SHP77 (cell line): ENCODE measurements at places on chromosomes 7 and 10.

DNA sequence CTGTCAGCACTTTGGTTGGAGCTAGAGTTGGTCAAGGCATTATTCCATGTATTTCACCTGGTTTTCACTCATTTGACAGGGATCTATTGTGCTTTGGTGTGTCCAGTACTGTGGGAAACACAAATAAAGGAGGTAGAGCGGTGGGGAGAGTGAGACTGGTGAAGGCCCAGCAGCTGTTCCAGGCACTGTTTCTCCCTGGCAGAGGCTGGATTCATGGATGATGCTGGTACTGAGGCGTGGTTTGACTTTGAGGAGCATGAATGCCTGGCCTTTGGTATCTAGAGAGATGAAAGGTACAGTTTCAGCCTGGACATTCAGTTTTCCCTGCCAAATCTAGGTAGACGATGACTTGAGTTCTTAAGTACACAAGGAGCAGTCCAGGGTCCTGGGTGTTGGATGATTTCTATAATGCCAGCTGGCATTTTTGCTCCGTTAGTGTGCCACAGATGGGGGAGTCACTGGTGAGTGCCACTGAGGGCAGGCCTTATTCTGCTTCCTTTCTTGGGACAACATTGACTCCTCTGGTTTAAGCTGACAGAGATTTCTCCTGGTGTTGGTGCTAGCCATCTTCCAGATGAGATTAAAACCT is 162.2 kb upstream of the BMPER start:
- DNase-seq, result no peak

GRCh38 chr7:148609045-148609725 is 18.6 kb downstream of the C7orf33 start:
- no peak for DNase-seq

DNA sequence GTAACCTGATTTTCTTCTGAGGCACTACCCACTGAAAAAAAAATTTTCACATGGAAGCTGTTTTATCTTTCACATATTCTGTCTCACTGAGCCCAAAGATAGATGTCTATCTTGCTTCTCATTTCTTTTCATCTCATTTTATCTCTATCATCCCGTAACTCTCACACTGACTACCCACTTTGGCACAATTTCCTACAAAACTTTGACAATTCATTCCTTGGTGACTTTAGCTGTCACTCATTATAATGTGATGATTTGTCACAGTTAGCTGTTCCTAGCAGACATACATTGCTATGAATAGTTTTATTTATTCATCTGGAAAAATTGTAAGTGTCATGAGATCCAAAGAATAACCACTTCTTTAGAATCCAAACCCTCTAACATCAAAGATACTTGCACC is 589.9 kb upstream of the TEX47 start:
- DNase-seq, result no peak

DNA sequence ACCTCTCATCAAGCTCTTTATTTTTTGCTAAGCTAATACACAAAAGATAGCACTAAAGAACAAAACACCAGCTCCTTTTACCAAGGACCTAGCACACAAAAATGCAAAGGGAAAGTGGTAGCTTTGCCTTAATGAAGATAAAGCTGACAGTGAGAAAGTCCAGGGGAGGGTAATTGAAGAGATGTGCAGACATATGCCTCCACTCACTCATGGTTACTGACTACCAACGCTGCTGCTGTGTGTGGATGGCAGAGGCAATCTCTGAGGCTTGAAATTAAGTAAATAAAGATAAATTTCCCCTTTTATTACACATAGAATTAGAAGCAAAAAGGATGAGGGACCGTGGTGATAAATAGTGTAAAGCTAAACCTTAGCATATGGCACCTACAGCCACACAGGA is 87.0 kb downstream of the HGF start:
- no peak for DNase-seq

- DNase-seq, result no peak
Measured at GRCh38 chr7:103134836-103135554, 13.9 kb downstream of the NAPEPLD start.

GRCh38 chr7:135710417-135711138 is 17.4 kb downstream of the SLC13A4 start:
- DNase-seq, result no peak

GRCh38 chr10:26588611-26589010 is 108.9 kb upstream of the PDSS1 start:
- DNase-seq, result no peak

DNA sequence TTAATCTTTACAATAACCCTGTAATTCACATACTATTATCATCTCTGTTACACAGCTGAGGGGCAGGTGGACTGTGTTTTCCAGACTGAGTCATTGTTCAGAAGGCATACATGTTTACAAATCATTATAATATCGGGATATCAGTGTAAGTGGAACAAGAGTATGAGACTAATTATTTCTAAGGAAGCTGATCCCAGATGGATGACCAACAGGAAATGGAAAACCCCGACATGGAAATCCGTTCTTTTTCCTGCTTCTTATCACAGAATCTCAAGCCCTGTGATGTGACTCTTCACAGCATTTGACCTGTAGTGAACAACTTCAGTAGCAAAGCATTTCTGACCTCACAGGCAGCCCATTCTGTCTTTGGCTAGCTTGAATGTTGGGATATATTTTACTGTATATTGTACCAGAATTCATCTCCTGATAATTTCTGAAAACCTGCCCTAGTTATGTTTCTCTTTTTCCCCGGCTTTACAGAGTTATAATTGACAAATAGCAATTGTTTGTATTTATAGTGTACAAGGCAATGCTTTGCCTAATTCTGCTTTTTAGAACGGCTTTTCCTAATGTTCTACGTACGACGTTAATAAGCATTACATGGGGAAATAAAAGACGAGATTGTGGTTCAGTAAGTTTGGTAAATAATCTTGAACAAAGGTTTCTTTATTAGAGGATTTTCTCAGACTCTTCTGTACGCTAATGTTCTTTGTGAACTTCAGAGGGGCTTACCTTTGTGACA is 78.6 kb upstream of the SYPL1 start:
- DNase-seq, result no peak

- DNase-seq, result no peak
Measured at GRCh38 chr7:112331492-112331891, 118.8 kb upstream of the IFRD1 start.

DNA sequence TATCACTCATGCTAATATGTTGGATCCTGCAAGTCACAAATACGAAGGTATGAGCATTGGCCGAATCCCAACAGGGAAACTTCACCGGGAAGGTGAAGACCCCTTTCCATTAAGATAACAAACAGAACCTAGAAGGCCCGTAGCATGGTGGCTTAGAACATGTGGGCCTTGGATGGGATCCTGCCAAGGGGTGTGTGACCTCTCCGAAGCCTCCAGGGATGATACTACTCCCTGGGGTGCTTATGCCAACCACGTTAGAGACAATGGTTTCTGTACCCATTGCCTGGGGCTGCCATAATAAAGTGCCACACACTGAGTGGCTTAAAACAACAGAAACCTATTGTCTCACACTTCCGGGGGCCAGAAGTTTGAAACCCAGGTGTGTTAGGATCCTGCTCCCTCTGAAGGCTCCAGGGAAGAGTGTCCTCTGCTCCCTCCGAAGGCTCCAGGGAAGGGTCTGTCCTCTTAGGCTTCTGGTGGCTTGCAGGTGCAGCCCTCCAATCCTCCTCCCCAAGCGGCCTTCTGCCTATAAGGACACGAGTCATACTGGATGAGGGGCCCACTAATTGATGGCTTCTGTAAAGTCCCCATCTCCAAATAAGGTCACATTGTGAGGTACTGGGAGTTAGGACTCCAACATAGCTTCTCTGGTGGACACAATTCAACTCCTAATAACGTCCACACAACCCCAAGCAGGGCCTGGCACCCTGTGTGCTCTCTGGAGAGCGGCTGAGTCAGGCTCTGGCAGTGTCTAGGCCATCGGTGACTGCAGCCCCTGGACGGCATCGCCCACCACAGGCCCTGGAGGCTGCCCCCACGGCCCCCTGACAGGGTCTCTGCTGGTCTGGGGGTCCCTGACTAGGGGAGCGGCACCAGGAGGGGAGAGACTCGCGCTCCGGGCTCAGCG is 992 bp upstream of the MGMT start:
- DNase-seq, result no peak

DNA sequence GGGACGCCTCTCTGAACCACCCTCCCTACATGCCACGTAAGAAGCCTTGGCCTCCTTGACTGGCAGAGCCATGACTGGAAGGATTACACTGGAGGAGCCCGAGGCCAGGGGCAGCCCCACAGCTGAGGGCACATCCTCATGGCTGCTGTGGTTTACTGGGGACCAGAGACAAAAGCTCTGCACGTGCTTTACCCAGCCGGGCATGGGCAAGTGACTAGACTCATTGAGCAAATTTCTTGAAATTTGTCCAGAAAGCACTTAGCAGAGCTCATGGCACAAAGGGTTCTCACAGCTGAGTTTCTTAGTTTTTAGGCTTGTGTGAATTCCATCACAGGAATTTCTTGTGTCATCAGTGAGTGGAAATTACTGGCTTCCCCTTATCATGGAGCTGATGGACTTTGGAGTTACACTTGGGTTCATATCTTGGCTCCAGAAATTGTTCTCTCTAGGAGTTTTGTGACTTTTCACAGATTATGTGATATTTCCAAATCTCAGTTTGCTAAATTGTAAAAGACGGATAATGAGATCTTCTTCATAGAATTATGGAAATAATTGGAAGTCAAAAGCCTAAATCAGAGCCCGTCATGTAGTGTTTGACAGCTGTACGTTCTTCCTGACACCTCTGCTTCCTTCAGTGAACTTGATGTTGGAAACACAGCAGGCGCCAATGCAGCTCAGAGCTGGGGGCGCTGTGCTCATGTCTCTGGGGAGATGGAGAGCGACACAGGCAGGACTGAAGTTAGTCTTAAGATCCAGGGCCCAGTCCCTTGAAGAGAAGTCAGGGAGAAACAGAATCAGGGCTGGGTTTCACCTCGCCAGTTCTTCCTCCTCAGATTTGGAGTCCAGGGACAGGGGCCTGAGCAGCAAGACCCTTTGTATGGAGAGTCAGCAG is 47.7 kb upstream of the MGAM2 start:
- no peak for DNase-seq

- DNase-seq, result no peak
Measured at GRCh38 chr7:148871551-148871950, 12.5 kb downstream of the EZH2 start.

GRCh38 chr10:93916257-93917063 is 22.7 kb downstream of the SLC35G1 start:
- peak; percentile 13 for DNase-seq

DNA sequence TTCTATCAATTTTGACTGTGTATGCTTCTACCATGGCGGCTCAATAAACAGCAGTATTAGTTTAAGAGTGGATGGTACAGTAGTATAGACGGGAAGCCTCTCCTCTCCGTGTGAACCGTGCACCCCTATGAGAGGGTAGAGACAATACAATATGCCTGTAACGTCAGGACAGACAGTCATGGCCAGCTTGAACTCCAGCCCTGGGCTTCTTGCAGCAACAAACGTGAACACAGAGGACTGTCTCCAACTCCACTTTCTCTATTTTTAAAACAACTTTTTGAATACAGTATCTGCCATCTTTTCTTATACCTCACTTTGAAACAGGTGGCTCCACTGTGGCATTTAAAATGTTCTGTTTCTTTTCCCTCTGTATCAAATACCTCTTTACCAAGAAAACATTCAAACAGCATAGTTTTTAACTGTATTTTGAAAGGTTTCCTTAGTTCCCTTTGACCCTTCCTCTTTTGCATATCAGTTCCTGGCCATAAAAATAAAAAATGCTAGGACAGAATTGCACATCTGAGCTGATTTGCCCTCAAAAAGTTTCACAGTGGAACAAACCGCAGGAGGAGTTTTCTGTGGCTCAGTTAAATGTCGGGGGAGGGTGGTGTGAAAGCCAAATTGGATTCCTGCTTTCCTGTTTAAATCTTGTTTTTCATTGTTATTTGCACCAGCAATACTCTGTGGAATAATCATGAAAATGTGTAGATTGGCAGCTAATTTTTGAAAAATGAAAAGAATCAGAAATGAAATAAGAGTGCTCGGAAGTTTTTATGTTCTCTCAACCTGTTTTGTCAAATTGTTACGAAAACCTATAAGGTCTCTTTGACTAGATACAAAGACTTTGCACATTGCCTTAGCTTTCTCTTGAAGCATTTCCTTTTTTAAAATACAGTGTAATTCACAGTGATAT is 8.0 kb downstream of the IKZF1 start:
- DNase-seq, result no peak

DNA sequence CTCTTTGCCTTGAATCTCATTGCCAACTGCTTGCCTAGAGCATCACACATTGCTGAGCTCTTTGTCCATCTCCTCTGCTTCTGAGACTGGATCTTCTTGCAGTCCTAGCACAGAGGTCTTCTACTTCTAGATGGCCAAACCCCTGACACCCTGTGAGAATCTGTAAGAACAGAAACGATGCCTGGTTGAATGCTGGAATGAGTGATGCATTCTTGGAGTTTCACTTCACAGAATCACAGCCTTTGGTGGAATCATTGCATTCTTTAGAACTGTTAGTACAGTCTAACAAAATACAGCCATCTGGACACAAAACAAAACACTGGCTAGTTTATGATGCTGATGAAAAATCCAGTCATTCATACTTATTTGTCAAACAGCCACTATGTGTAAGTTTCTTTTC is 141.7 kb upstream of the ITGB1 start:
- no peak for DNase-seq

DNA sequence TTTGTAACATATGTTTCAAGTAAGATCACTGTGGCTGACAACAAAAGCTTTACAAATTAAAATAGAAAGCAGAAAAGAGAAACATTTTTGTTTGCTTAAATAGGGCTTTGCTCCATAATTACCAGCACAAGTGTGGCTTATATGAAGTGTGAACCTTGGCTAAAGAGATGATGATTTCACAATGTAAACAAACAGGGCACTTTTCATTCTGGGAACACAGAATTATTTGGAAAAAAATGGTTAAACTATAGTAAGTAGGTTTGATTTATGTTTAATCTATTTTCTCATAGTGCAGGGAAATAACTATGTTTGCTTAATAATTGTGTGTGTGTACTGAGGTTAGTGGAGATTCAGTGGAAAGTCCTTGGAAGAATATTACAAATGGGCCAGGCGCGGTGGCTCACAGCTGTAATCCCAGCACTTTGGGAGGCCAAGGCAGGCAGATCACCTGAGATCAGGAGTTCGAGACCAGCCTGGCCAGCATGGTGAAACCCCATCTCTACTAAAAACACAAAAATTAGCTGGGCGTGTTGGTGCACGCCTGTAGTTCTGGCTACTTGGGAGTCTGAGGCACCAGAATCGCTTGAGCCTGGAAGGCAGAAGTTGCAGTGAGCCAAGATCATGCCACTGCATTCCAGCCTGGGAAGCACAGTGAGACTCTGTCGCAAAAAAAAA is 19.1 kb upstream of the OTUD1 start:
- DNase-seq, result no peak

- no peak for DNase-seq
Measured at GRCh38 chr7:151408839-151409666, 785 bp downstream of the WDR86 start.

GRCh38 chr7:490461-491291 is 29.0 kb downstream of the PDGFA start:
- DNase-seq, result peak; percentile 93

- DNase-seq, result no peak
Measured at GRCh38 chr10:45495438-45496152, 121.6 kb downstream of the ALOX5 start.

- no peak for DNase-seq
Measured at GRCh38 chr10:46540412-46541016, 15.9 kb downstream of the GPRIN2 start.

- no peak for DNase-seq
Measured at GRCh38 chr7:64992971-64993370, 2.1 kb upstream of the ZNF117 start.

GRCh38 chr7:157669768-157670351 is 333.1 kb downstream of the DNAJB6 start:
- DNase-seq, result no peak

GRCh38 chr7:23234569-23235296 is 11.8 kb upstream of the GPNMB start:
- DNase-seq, result no peak

- no peak for DNase-seq
Measured at GRCh38 chr7:22998519-22998896, 15.4 kb downstream of the HYCC1 start.
